Caco-2 (cell line): ENCODE measurements at places on chromosomes 1 and 21.

- DNase-seq = peak; percentile 84
Measured at GRCh38 chr1:178341261-178341956, 155.4 kb downstream of the CLEC20A start.

GRCh38 chr1:99748419-99748818 lies 18.0 kb downstream of the FRRS1 start:
- no peak for DNase-seq

DNA sequence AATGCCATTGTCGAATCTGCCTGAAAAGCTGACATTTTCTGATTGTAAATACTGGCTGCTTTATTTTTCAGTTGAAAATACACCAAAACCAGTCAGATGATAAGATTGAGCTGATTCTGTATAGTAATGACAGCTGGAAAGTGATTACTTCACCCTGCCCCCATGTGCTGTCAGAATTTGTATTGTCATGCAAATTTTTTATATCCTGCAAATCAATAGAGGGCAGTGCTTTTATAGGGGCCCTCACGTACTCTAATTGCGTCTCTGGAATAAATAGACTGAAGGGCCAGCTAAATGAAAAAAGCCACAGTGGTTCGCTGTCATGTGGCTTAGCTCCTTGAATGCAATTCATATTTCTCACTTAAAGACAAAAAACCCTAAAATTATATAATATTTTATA lies 208.6 kb downstream of the LHX8 start:
- DNase-seq = no peak

- DNase-seq = no peak
Measured at GRCh38 chr1:237817277-237817676, 73.4 kb downstream of the ZP4 start.

- DNase-seq = no peak
Measured at GRCh38 chr21:28136656-28137255, 855.9 kb downstream of the LTN1 start.

DNA sequence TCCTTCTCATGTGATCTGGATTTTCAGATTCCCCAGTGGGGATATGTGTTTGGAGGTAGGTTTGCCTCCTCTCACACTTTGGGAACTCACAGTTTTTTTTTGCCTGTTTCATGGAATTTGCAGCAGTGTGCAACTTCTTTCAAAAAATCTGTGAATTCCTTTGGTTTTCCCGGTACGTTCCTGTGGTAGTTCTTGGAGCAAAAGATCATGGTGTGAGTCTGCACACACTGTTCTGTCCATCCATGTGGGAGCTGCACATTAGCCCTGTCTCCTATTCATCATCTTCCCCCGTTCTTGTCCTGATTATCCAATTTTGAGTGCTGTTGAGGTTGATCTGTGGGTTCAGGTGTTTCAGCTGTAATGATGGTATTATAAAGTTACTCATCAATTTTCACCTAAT lies 30.3 kb upstream of the TACSTD2 start:
- no peak for DNase-seq

DNA sequence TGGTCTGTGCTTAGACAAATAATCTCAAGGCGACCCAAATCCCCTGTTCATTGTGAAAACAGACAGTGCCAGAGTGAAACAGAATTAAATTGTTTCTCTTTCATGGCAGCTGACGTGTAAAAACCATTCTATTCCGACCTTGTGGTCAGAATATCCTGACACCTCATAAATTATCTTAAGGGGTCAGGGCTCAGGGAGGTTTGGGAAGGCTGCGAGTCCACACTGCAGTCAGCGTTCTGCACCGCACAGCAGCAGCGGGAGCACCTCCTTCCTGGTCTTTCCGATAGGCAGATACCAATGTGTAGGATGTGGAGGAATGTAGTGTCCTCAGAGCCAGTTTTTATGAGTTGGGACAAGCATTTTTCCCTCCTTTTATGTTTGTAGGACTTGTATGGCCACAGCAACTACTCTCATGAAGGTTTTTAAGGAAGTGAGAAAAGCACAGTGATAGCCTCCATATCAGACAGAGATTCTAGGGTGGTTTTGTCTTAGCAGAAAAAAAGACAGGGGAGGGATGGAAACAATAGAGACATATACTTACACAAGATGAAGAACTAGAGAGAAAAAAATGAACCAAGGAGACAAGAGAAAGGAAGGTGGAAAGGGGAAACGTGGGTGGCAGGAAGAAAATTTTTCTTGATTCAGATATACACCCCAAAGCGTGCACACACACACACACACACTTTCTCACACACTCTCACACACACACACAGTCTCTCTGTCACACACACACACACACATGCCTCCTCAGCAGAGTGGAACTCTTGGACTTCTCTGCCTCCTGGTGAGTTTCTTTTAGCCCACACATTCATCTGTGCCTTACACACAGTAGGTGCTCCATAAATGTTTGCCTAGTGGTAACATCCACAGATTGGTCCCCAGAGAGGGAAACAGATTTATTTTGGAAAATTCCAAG lies 68.6 kb downstream of the NTMT2 start:
- DNase-seq = no peak

DNA sequence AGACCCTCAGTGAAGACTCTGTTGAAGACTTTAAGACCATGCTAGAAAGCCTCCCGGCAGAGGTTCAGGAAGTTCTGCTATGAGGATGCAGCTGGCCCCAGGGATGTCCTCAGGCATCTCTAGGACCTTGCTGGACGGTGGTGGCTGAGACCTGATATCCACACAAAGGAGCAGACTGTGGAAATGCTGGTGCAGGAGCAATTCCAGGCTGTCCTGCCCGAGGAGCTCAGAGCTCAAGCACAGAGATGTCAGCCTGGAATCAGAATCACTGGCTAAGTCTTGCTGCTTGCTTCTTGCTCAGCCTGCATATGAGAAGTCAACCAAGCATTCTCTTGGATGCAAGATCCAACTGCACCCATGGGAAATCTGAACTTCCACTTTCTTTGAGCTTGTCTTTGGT lies 22.0 kb upstream of the CDC42 start:
- DNase-seq = no peak

DNA sequence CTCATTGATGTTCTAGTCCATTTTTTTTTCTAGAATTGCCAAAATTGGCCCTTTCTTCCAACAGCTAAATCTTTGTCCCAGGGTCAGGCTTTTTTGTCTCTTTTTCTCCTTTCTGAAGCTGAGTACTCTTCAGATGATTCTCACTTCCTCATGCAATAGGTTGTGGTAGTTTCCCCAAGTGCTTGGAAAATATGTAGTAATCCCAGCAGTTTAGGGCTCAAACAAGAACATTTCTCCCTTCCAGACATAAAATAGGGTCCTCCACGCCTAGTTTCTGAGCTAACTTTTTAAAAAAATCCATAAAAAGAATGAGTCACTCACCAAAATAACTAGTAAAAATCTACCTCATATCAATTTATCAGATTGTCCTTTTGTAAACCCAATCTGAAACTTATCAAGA lies 10.0 kb upstream of the MCOLN3 start:
- no peak for DNase-seq

DNA sequence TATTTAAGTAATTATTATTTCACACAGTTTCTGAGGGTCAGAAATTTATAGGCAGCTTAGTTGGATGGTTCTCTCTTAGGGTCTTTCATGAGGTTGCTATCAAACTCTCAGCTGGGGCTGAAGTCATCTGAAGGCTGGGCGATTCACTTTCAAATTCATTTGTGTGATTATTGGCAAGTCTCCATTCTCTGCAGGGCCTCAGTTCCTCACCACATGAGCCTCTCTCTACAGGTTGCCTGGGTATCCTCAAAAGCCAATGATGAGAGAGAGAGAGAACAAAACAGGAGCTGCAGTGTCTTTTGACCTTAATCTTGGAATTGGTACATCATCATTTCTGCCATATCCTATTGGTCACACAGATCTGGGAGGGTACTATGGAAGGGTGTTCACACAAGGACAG lies 29.6 kb upstream of the COG2 start:
- no peak for DNase-seq
